Activated CD4-positive, alpha-beta T cell treated with anti-CD3 and anti-CD28 coated beads, Interleukin-10, Interleukin-2, amounts not matched to agents 100 ng/mL and 50 ng/mL, durations not matched to agents 16 hours and 8 hours (primary cell): ENCODE measurements at places on chromosomes 12 and 14.

DNA sequence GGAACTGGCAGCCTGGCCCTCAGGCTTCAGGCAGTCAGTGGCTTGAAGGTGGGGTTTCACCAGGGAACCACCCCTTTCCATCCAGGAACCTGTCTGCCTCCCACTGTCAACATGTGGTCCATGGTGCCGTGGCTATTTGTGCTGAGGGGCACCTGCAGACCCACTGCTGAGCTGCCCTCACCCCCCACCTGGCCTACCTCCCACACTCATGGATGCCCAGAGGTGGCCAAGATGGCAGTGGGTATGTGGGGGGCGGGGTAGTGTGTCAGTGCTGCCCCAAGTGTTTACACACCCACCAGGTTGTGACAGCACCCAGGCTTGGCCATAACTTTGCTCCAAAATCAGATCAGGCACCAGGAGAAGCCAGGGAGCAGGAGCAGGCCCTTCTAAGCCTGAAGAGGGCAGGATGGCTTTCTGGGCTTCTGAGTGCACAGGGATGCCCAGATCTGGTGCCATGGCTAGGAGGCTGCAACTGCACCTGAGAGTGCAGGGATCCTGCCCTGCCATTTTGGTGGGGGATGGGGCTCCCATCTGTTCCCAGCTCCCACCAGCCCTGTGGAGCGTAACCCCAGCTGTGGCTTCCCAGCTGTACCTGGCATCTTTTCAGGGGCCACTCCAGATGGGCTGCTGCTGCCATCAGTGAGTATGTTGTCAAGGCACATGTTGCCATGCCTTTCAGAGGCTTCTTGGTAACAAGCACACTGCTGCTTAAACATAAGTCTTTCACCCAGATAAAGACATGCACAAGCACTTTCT, 263.9 kb downstream of the LRIG3 start:
- DNase-seq = no peak

GRCh38 chr12:46908236-46908935, 82.6 kb upstream of the SLC38A4 start:
- no peak for DNase-seq

GRCh38 chr12:118734266-118734665, 247.1 kb upstream of the SRRM4 start:
- DNase-seq = no peak

GRCh38 chr12:128938886-128939285, 85.6 kb downstream of the GLT1D1 start:
- DNase-seq = no peak

DNA sequence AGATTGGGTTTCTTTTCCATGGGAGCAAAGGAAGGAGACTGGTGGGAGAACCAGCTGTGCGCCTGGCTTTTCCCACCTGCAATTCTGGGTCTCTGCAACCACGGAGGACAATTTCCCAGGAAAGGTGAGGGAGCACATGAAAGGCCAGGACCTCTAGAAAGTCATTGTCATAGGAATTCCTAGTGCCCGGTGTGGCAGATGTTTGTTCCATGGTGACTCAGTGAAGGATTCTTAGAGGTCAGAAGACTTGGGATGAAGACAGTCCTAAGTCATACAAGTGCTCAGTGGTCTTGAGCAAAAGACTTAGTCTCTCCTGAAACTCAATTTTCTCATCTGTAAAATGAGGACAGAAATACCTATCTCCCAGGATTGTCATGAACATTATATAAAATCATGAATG, 51.3 kb downstream of the KCNA5 start:
- no peak for DNase-seq
